ENCODE measurements at places on chromosomes 7 and 10. TPM values are rescaled to one million over a fixed set of nuclear protein-coding genes. Genes with fewer than 3 reads are reported as not detected.

GRCh38 chr10:77079592-77080300, 557.9 kb downstream of the KCNMA1 start:
- no peak for DNase-seq

GRCh38 chr10:6416892-6417512, 163.1 kb downstream of the PRKCQ start:
- peak; percentile 51 for DNase-seq

- peak; percentile 55 for DNase-seq
Observed at GRCh38 chr10:118960157-118961090, 69.1 kb upstream of the NANOS1 start.

- DNase-seq = no peak
Observed at GRCh38 chr10:79293841-79294581, 53.3 kb upstream of the PPIF start.

- DNase-seq = no peak
Observed at GRCh38 chr7:91266689-91267090, 2.5 kb downstream of the FZD1 start.

GRCh38 chr10:73586583-73586984, 4.6 kb downstream of the USP54 start:
- DNase-seq = peak; percentile 33

DNA sequence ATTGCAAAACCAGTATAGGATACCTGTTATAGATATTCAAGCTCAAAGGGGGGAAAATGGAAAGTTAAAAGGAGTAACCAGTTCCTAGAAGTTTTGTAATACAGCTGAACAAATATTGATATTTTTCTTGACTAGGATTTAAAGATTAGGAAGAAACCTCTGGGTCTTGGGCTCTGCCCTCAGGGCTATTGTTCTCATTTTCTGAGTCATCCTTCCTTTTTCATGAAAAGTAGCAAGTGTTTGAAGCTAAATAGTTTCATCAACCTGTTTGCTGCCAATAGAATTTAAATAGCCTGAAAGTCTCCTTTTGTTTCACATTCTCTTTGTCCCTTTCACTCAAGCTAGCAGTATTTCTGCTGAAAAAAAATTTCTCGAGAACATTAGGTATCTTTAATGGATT, 1061.1 kb upstream of the GHITM start:
- no peak for DNase-seq

CDH23 gene
- polyA plus RNA-seq = 3.6 TPM

Measured in muscle of arm (tissue), 14 donors.